ENCODE measurements at places on chromosomes 4 and X. TPM values are rescaled to one million over a fixed set of nuclear protein-coding genes. Genes with fewer than 3 reads are reported as not detected.

DNA sequence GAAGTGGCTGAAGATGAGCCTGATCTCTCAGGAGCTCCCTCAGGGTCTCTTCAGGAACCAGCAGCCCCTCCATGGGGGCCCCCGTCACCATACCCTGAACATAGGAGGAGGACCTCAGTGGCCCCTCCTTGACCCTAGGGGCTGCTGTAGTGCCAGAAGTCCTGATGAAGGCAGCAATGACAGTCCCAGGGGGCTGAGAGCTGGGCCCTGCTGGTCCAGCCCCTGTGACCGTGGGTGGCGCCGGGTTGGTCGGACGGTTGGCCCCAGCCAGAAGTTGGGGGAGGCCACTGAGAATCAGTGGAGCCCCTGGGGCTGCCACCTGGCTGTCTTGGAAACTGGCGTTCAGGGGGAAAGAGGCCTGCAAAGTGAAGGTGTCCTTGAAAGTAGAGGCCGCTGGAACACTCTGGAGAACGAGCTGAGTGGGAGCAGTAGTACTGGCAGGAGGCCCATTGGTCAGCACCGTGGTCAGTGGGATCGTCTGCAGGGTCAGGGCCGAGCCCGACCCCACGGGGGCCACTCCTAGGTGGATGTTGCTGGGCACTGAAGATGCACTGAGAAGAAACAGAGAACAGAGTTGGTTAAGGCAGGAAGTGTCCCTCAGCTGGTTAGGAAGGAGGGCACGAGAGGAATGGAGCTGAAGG, 43.2 kb downstream of the ELF4 start:
- no peak for DNase-seq

DNA sequence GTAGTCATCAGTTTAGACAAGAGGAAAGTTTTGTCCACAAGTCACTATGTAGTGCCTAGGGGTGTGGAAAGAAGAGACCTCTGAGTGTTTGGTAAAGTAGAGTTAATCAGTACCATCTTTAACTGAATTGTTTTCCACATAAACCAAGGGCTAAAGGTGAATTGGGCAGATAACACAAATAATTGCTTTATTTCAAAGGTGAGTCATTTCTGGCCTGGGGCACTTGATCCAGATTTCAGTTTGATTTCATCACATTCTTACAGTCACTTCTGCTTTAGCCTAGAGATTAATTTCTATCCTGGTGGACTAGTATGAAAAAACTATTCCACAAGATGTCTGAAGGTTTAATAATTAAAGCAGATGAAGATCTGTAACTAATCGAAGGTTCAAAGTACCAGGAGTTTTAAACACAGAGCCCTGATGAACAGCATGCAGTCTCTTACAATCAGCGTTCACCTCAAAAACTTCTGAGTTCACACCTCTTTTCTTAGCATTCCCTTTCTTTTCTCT, 74.5 kb upstream of the BOD1L1 start:
- DNase-seq = peak; percentile 13

The GRPEL1 gene
- total RNA-seq = 80.1 TPM

GRCh38 chr4:3302173-3302785, 9.5 kb downstream of the RGS12 start:
- no peak for DNase-seq

DNA sequence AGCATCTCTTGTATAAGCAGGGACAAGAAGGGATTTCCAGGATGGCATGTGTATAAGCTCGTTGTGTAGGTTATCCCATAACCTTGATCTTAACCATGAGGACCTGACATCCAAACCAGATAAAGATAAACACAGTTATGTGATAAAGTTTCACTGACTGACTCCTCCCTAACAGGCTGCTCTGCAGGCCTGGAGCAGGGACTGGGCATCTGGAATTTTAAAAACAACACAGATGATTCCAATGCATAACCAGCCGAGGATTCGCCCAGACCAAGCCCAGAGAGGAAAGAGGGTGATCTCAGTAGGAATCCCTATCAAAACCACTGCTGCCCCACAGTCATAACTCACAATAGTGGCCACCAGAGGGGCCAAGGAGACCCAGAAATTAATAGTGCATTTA, 22.7 kb downstream of the KLF3 start:
- DNase-seq = no peak

DNA sequence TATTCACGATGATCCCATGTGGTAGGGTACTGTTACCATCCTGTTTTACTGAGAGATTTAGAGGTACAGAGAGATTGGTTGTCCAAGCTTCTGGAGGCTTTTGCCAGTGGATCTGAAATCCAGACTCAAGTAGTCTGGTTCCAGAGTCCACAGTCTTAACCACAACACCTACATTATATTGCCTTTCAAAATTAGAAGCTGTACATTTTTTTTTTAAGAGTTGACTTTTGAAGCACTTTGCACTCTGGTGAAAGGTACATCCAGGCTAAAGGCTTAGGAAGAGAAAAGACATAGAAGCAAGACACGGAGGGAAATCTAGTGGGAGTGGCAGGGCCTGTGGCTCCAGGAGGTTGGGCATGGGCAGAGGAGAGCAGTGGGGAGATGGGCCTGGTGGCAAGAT, 122.1 kb downstream of the AFF1 start:
- no peak for DNase-seq

The ARR3 gene
- not detected for total RNA-seq

The PAK3 gene
- not detected for total RNA-seq

- no peak for DNase-seq
These were observed at the start of gene PNCK for GRCh38 chrX:153673428-153674218. Gene PNCK (minus strand): TSS chrX:153673813. CDS start chrX:153673076, 737 bp downstream.

The HSD17B13 gene
- total RNA-seq = 0.81 TPM

GRCh38 chr4:62457356-62457755, 1257.2 kb downstream of the ADGRL3 start:
- no peak for DNase-seq

The MAGEA2B gene
- total RNA-seq = 21.8 TPM

The CA5B gene
- total RNA-seq = 5.5 TPM

DNA sequence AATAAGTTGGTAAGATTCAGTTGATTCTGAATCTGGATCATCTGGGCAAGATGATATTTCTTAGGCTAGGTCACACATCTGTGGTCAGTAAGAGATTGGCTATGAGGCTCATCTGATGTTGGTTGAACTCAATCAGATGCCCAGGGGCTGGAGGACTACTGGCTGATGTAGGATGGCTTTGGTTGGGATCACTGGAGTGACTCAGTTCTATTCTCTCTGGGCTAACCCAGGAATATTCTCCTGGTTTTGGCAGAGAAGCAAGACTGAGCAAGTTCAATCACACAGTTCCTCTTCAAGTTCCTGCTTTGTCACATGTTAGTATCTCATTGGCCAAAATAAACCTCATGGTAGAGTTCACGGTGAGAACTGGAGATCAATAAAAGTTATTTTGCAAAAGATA, 902.3 kb upstream of the SLIT2 start:
- DNase-seq = no peak

GRCh38 chrX:10477525-10477924, 142.9 kb downstream of the MID1 start:
- no peak for DNase-seq

GRCh38 chr4:37653601-37654000, 32.6 kb downstream of the RELL1 start:
- DNase-seq = no peak

The SATL1 gene
- total RNA-seq = not detected

DNA sequence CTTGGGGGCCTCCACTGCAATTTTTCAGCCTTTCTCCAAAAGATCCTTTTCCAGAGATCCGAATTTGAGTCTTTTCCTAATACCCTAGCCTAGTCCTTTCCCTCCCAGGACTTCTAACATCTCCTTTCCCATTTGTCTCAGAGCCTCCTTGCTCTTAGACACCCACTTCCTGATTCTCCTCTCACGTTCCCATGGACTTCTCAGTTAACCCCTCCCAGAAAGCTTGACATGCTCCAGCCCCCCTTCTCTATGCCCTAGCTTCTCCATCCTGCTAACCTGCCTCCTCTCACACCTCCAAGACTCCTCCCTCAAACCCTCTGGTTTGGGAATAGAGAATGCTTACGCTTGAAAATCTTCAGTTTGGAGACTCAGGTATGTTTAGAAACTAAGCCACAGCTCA, 2.5 kb downstream of the UBA1 start:
- DNase-seq = no peak

DNA sequence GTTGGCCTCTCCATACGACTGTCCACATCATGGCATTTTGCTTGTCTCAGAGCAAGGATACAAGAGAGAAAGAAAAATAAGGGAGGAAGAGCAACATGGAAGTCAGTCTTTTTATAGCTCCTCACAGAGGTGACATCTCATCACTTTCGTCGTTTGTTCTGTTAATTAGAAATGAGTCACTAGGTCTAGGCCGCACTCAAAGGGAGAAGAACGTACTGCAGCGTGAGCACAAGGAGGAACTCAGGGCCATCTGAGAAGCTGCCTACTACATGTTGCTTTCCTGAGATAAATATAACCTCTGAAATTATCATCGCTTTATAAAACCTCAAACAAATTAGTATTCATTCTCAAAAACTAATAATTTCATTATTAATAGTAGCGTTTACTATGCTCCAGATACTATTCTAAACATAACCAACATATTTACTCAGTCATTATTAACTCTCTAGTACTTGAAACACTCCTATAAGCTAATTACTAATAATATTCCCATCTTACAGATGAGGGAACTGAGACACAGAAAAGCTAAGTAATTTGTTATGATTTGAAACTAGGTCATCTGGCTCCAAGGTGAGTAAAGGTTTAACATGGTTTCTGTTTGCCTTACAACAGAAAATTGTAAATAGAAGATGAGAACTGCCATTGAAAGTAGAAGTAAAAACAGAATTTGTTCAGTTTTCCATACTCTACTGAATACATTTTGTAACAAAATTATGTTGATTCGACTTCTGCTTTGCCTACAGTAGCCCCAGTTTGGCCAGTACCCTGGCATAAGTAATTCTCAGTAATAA, 213.2 kb upstream of the UGT8 start:
- no peak for DNase-seq

- DNase-seq = no peak
These were observed 2.5 kb upstream of the TMPRSS11D start for GRCh38 chr4:67886281-67886680.

GRCh38 chrX:104195489-104196084, 29.3 kb downstream of the FAM199X start:
- DNase-seq = peak; percentile 1

The MSMO1 gene
- 54.5 TPM for total RNA-seq

GRCh38 chr4:139986689-139987501, 167.1 kb downstream of the MAML3 start:
- DNase-seq = no peak

The CLNK gene
- total RNA-seq = not detected

The SPANXA1 gene
- not detected for total RNA-seq

The TMEM150C gene
- 1.2 TPM for total RNA-seq

GRCh38 chr4:127648061-127648460, 15.3 kb downstream of the INTU start:
- no peak for DNase-seq

GRCh38 chrX:12789976-12790375, 1.2 kb upstream of the PRPS2 start:
- DNase-seq = no peak

DNA sequence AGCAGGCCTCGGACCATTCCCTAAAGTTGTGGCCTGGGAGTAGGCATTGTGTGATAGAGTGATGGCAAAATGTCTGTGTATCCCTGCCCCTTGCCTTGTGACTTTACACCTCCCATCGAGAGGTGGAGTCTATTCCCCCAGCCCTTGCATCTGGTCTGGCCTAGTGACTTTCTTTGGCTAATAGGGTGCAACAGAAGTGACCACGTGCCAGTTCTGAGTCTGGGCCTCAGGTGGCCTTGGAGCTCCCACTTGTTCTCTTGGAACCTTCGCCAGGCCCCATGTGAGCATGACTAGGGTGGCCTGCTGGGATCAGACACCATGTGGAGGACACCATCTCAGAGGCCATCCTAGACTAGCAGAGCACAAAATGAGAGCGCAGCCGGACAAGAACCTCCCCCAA, 3.9 kb upstream of the RNF4 start:
- no peak for DNase-seq

DNA sequence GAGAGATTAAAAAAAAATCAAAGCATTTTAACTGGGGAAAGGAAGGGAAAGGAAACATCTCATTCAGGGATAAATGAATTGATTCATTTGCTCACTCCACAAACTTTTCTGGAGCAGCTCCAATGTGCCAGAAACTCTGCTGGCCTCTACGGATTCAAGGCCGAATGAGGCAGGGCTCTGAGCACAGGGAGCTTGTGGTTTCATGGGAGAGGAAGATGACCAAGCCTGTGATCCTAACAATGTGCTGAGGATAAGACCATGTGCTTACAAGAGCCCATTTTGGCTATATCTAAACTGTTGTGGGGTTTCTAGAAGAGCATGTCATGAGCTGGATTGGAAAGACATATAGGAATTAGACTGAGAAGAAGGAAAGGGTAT, 137.5 kb downstream of the ZNF674 start:
- no peak for DNase-seq

DNA sequence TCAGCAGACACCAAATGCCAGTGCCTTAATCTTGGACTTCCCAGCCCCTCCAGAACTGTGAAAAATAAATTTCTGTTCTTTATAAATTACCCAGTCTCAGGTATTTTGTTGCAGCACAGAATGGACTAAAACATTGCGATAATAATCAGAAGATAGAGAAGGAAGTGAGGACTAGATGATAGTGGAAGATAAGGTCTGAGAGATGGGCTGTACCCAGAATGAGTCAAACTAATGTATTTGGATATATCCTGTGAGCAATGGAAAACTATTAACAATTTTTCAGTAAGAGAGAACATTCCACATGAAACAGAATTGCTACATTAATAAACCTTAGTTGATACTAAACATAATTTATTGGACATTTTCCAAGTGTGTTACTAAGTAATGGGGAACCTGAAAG, 93.3 kb downstream of the FANCB start:
- no peak for DNase-seq

The SRPX gene
- total RNA-seq = 18.2 TPM

- DNase-seq = peak; percentile 15
These were observed 101.5 kb downstream of the KDM6A start for GRCh38 chrX:44974451-44974850.

GRCh38 chr4:150722908-150723362, 141.0 kb downstream of the MAB21L2 start:
- no peak for DNase-seq

DNA sequence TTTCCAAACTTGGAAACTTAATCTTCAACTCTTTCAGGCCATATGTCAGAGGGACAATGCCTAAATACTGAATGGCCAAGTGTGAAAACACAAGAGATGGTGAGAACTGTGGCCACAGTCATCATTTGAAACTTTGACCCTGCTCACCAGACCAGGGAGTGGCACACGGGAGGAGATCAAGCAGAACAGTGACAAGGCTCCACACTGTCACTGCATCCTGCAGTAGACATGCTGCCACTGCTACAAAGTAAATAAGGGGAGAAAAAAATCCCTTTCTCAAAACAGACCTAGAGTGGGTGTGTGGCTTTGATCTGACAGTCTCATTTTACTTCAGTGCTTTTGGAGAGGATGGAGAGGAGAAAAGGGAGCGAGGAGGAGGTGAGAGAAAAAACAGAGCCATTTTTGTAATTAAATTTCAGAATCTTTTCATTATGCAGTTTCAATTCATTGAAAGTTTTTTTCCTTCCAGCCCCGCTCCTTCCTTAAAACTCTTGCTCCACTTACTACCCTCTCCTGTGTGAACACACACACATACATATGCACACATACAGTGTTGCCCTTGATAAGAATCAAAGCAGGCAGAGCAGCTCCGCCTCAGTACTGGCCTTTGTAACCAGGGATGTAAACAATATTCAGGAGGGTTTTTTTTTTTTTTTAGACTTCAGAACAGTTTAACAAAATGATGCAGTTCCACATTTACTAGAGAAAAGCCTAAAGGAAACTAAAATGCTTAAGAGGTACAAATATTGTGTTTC, 34.4 kb downstream of the NEXMIF start:
- no peak for DNase-seq

The RPA4 gene
- total RNA-seq = 0.20 TPM
